ENCODE measurements at places on chromosomes 16 and 17.

DNA sequence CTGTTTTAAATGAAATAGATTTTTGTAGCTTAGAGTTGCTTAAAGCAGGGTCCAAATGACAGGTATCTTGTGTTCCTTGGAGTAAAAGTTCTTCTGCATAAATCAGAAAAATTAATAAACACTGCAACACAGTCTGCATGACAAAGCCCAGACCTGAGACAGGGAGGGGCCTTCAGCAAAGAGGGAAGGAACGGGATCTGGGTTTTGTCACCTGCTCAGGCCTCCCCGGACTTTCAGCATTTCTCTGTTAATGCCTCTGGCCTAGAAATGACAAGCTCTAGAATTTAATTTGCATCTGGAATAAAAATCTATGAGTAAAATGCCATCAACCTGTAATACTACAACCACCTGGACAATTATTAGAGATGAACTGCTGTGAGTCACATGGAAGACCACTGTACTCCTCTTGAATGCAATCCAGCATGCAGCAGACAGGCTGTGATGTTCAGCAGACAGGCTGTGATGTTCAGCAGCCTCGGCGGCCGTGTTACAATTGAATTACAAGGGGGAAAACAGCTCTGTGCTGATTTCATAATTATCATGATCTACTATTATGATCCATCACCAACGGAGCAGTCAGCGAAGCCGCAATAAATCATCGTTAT lies 170.2 kb downstream of the TOX3 start:
- no peak for DNase-seq

DNA sequence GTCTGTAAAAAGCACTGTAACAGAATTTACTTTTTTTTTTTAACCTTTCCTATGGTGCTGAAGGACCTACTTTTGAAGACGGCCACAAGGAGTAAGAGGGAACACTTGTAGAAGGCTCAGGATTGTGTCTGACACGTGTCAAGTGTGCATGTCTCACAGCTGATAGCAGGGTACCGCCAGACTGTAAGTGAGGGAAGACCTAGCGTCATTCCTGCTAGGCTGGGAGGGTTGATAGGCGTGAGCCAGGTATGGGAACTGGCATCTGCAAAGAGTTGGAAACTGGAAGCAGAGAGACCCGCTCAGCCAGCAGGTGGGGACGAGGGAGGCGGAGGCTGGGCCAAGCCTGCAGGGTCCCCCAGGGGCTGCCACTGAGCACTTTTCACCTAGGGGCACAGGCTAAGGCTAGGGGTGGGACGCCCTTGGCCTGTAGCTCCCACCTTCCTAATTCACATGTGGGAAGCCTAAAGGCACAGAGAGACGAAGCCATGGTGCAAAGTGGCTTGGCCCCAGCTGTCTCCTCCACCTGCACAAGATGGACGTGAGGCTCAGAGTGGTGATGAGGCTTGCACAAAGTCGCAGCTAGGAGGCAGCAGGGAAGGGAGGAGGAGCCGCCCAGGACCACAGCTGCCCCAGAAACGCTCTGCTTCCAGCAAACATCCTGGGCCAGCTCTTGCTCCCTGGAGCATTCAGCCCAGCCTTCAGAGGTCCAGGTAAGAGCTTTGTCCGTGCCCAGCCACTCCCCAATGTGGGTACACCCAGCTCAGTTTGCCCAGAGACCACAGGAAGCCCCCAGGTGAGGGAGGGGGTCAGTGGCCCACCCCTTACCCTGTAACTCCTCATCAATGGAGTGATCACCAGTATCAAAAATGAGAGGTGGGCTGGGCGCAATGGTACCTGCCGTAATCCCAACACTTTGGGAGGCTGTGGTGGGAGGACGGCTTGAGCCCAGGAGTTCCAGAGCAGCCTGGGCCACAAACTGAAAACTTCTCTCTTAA lies 18.9 kb downstream of the VASN start:
- no peak for DNase-seq

- no peak for DNase-seq
These were observed 2.4 kb downstream of the C1QL1 start for GRCh38 chr17:44965481-44966234.

GRCh38 chr17:53150101-53150698 lies 672.5 kb upstream of the KIF2B start:
- no peak for DNase-seq

- no peak for DNase-seq
These were observed 83.3 kb downstream of the GSG1L start for GRCh38 chr16:27980076-27980775.

DNA sequence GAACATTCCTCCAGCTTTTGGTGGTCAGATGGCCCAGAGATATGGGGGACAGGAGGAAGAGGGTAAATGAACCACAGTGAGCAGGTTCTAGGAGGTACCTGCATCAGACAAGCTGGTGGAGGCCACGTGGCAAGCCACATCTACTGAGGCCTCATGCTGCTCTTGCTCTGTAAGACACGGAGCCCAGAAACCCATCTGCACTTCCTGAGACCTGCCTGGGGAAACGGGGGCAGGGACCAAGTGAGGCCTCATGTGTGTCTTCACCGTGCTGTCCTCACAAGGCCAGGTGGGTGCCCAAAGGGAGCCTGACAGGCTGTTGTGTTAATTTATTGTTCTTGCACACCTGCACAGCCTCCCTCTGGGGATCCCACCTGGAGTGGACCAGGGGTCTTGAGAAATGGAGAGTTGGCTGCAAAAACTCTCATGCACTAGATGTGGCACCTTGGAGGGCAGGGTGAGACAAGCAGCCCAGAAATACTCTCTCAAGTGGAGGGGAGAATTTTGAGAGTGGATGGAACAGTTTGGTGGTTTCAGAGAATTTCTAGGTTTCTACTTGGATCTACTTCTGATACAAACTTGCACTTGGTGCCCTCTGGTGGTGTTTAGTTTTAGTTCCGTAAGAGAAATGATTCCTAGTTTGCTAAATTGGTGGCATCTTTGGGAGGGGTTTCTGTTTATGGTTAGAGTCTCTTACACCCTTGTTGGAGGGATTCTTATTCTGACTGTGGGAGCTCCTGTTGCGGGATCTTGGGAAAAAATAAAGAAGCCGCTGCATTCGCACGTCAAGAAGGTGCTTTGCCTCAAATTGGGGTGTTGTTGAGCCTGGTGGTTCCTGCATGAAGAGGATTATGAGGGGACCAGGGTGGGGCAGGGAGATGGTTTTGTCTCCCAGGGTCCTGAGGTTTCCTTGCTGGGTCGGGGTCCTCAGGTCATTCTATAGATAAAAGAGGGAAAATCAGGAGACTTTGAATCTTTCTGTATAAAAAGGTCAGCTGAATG lies 47.5 kb downstream of the SLC6A2 start:
- DNase-seq: peak; percentile 26

DNA sequence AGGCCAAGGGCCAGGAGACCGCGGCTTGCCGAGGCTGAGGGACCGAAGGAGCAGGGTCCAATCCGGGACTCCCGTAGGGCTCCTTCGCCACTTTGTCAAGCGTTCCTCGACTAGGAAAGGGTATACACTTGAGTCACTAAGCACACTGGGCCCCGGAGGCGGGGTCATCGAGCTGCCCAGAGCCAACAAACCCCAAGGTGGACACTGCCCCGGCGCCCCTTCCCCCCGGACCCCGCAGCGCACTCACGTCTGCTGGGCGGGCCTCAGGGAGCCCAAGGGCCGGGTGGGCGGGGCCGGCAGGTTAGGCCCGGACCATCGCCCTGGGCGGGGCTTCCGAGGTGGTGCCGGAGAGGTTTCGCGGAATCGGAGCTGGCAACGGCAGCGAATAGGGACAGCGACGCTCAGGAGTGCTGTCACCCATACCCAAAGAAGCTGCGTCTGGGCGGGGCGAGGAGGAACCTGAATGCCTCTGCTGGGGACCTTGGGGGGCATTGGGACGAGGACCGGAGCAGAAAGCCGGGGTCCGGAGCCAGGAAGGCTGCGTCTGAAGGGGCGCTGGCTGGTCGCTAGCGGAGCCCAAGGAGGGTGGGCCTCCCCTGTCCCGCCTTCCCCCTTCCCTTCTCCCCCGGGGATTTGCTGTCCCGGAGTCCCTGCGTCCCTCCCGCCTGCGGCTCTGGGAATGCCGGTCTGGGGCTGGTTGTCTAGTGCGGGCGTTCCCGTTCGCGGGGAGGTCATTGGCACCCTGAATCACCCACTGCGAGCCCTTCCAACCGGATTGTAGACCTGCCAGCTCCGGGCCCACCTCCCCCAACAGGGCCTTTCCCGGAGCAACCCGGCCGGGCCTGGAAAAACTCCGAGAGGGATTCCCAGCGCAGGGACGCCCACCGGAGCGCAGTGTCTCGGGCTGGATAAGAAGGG lies 118.2 kb upstream of the SMURF2 start:
- no peak for DNase-seq

DNA sequence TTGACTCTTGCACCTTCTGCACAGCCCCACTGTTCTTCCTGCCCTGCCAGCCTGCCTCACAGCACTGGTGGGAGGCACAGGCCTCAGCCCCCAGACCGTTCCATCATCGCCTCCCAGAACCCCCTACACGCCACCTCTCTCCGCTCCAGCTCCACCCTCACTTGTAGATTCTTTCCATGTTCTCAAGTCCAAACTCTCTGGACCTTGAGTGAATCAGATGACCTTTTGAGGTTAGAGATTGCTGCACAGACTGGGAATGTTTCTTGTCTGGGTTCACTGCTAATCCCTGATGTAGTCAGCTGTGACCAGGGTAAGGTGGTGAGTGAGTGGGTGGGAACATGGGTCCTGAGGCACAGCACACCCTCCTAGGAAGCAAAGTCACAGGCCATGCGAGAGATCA lies 272.4 kb downstream of the IRF8 start:
- no peak for DNase-seq

DNA sequence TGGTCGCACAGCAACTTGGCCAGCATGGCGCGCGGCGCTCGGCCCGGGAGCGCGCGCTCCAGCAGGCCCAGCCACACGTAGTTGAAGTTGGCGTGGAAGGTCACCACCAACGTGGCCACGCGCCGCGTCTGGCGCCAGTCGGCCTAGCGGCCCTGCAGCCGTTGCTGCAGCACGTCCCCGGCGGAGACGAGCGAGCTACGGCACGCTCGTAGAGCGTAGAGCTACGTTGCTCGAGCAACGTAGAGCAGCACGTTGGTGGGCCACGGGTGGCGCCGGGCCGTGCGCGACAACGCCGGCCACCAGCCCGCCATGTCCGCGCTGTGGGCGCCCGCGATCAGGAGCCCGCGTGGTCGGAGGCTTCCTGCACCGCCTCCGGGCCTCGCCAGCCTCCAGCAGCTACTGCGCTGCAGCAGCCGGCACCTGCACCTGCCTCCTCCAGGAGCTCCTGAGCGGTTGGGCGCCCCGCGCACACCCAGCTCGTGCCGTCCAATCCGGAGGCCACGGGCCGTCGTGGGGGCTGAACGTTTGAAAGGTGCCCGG lies 13.4 kb upstream of the SULT1A1 start:
- DNase-seq: no peak

DNA sequence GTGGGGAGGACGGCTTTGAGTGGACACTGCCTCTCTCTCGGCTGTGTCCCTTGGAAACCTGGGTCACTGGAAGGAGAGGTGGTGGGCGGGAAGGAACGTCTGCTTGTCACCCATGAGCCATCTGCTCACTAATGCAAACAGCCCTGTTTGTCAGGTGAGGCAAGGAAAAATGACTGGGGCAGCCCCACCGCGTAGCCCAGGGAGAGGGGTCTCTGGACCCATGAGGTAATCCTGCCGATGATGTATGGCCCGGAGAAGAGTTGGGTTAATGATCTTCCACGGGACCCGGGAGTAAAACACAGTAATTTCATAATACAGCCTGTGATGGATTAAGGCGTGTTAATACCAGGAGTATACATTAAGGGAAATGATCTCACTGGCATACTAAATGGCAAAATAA lies 197.0 kb downstream of the CYLD start:
- no peak for DNase-seq

DNA sequence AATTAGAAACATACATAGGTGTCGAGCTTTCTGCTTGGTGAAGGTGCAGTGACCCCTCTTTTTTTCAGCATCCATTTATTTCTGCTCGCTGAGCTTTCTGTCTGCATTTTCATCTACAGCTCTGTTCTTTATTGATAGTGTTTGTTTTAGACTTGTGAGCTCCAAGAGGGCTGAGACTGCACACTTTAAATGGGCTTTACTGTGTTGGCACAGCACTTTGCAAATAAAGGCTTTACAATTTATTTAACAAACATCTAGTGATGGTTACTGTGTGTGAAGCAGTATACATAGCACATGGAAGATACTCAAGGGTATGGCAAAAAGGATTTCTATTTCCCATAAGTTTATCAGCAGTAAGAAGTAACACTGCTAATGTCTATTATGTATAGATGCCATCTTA lies 563.7 kb upstream of the HSBP1 start:
- no peak for DNase-seq

GRCh38 chr17:49715717-49716279 lies 8.0 kb upstream of the SLC35B1 start:
- DNase-seq: no peak

DNA sequence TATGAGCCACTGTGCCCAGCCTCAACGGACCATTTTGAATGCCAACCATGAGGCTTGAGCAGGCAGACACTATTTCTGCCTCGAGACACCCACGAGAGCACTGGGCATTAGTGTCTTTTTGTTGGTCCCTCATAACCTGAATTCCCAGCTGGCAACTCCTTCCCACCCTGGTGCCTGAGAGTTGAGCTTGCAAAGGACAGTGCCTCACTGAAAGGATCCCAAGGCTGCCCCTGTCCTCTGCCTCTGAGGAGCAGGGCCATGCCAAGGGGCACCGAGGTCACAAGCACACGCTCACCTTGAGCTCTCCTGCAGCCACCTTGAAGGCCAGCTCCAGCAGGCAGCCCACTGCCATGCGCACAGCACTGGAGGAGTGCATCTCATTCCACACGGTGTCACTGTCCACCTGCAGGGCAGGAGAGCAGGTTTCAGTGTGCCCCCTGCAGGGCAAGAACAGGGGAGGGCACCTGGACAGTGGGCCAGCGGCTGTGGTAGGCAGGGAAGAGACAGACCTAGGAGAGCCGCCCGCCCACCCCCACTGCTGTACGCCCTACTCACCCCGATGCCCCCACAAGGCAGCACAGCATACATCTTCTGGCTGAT lies 12.8 kb downstream of the G6PC3 start:
- no peak for DNase-seq

GRCh38 chr17:39676198-39676819 lies 8.1 kb downstream of the PNMT start:
- peak; percentile 14 for DNase-seq

DNA sequence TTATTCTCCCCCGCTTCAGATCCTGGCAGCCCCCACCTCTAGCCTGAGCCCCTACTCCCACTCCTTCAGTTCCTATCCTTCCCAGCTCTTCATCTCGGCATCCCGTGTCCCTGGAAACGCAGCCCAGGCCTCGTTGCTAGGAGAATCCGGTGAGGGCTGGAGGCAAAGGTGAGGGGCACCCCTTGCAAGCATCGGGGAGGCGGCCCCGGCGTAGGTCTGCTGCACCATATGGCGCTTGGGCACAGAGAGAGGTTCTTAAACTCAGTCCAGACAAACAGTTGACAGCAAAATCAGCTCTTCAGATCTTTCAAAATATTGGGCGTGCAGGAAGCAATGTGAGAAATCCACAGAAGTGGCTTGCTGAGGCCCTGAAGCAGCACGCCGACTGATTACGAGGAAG lies 15.0 kb downstream of the SLC38A8 start:
- DNase-seq: no peak

- no peak for DNase-seq
These were observed 24.0 kb upstream of the STH start for GRCh38 chr17:45974916-45975630.
